ENCODE measurements at places on chromosomes 2 and 18.

GRCh38 chr2:15154297-15154696 lies 406.8 kb downstream of the NBAS start:
- DNase-seq = no peak

DNA sequence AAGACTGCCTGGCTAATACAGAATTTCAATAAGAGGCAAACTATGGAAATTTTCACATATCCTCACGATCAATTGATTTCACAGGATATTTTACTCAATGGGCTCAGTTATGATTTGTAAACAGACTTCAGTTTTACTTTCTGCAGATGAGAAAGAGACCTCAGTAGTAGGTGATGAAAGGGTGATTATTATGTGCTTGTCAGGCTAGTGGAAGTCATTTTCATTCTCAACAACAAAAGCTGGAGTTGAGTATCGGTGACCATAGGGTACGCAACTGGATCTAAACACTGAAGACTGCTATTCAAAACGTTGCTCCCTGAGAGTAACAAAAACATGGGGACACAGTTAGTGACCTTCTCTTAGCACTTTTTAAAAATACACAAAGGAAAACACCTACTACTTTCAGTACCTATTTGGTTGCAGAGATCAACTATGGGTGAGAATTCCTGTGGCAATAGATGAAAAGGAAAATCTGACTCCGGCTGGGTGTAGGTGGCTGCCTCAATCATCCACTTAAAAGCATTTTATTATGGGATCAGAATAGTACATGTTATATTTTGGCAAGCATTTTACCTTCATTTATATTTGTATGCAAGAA lies 126.2 kb upstream of the VRK2 start:
- DNase-seq = no peak

- DNase-seq = no peak
These were observed 39.2 kb downstream of the WDR33 start for GRCh38 chr2:127771756-127772155.

DNA sequence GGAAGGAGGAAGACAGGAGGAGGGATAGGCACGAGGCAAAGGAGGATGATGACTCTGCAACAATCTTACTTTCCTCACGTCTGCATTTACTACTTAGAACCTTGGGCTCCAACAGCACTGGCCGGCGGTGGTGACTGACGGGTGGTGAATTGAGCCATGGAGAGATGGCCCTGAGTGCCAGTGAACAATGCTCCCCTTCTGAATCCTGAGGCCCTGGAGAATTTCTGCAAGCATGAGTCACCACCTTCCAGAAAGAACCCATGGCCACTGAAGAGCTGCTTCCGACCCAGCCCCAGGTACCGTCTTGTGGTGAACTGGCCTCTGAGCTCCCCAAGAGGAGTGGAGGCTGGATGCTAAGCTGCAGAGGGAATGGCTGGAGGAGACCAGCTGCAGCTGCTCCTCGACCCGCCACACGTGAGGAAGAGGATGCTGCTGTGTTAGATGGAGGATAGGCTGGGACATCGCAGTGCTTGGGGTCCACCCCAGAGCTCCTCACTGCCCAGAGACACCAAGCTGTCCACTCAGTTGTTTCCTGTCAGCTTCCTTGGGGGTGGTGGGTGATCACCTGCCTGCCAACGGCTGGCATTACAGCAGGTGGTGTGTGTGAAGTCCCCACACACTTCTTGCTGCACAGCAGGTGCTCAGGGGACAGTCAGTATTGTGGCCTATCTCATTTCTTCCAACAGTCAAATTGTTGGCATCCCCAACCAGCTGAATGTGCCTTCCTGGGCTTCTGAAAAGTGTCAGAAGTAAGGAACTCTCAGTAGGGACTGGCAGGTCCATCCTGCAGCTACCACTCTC lies 186.5 kb upstream of the ID2 start:
- no peak for DNase-seq

DNA sequence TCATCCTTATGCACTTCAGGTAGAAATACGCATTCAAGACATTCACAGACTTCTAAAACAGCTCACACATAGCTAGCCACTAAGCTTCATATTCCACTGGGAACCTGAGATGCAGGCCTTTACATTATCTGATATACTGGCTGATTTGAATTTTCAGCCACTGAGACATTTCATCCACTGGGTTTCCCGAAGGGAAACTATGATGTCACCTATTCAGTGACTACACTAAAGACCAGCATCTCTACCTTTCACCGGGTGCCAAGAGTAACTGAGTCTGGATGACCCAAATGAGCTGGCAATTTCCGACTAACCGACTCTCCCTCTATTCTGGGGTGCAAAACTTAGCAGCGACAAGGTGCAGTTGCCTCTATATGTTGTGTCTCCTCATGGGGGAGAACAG lies 31.8 kb upstream of the SP140L start:
- DNase-seq = no peak

- DNase-seq = no peak
These were observed 18.4 kb downstream of the KCNK3 start for GRCh38 chr2:26710743-26711456.

DNA sequence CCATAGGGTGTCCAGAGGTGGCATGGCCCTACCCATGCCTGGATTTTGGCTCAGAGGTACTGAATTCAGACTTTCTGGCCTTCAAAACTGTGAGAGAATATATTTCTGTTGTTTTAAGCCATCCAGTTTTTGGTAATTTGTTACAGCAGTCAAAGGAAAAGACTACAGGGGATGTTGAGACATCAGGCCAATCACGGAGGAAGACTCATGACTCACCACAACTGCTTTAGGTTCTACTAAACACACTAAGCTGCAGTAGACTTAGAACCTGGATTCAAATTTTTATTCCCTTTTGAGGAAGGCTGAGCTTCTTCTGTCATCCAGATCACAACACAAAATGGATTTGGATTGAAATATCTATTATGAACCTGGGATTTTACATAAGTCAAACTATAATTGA lies 12.0 kb upstream of the C2orf66 start:
- no peak for DNase-seq

DNA sequence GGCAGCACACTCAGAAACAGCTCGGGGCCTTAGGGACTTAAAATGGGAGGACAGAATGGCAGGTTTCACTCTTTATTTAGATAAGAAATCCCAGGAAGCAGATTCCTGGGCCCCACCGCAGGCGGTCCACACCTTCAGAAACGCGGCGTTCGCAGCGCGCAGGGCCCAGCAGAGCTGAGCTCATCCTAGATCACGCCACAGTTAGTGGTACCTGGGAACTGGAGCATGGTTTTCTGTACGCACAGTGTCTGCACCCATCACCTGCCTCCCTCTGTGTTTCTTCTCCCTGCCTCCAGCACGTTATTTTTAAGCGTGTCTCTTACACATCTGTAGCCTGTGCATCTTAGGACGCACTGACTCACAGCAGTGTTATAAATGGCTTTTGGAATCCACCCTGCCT lies 242.1 kb downstream of the ALPK2 start:
- DNase-seq = no peak

All from nucleus accumbens (tissue), 56 donors.